Heart left ventricle (tissue), 16 donors: ENCODE measurements at places on chromosomes 12 and 14. TPM values are rescaled to one million over a fixed set of nuclear protein-coding genes. Genes with fewer than 3 reads are reported as not detected.

Gene ABCD2
- 6.5 TPM for total RNA-seq

DNA sequence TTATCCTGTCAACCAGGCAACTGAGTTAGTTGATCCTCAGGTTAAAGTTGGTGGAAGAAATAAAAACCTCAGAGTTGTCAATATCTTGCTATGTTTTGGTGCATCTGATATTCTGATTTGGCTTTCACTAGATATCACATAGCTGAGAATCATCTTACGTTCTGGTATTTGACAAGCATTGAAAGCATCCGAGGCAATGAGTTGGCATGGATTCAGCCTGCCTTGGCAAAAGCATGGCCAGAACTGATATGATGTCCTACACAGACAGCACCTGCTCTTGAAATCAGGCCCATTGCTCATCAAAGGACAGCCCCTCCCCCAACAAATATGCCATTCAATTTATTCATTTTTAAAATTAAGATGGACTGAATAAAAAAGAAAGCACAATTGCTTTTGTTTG lies 320.7 kb upstream of the ATP2B1 start:
- DNase-seq = no peak

DNA sequence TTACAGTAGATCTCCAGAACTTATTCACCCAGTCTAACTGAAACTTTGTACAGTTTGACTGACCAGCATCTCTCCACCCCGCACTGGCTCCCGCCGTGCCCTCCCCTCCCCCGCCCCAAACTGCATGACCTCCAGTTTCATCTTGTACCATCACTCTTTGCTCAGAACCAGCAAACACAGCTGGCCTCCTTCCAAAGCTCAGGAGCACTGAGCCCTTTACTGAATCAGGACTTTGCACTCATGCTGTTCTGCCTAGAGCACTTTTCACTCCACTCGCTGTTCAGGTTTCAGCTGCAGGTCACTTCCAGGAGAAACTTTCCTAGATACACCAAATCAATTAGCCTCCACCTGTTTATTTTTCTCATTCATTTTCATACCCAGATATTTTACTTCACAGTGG lies 455.3 kb upstream of the PDE3A start:
- no peak for DNase-seq

Gene L2HGDH
- 7.7 TPM for total RNA-seq

DNA sequence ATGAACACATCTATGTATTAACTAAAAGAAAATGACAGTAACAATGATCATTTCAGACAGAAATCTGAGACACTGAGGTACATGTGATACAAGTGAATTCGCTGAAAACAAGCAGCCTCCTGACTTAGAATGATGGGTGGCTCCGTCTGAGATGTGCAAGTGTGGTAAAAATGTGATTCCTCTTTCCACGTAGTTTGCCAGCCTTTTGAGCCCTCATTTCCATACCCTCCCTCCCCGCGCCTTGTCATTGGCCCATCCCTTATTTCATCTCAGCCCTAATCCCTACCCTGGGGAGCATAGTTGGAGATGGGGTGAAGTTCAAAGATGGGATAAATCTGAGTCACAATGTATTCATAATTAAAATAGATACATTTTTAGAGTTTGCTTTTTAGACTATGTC lies 107.8 kb downstream of the BMP4 start:
- DNase-seq = no peak

Gene KRT72
- total RNA-seq = not detected

- DNase-seq = peak; percentile 76
Measured at GRCh38 chr12:57461276-57461916, 1.8 kb downstream of the GLI1 start.

- no peak for DNase-seq
Measured at GRCh38 chr12:48764521-48764920, 24.4 kb downstream of the ADCY6 start.

- no peak for DNase-seq
Measured at GRCh38 chr14:24713404-24713803, 79.4 kb upstream of the GZMB start.
